ENCODE measurements at places on chromosomes 11 and 22. TPM values are rescaled to one million over a fixed set of nuclear protein-coding genes. Genes with fewer than 3 reads are reported as not detected.

GRCh38 chr11:79623375-79623774, 182.5 kb upstream of the TENM4 start:
- no peak for DNase-seq

GRCh38 chr11:116701876-116702275, 70.9 kb downstream of the BUD13 start:
- no peak for DNase-seq

- peak; percentile 24 for DNase-seq
Observed at GRCh38 chr22:38068641-38069371, 11.6 kb downstream of the PICK1 start.

- DNase-seq: no peak
Observed at GRCh38 chr11:120091121-120091520, 46.8 kb downstream of the TRIM29 start.

DNA sequence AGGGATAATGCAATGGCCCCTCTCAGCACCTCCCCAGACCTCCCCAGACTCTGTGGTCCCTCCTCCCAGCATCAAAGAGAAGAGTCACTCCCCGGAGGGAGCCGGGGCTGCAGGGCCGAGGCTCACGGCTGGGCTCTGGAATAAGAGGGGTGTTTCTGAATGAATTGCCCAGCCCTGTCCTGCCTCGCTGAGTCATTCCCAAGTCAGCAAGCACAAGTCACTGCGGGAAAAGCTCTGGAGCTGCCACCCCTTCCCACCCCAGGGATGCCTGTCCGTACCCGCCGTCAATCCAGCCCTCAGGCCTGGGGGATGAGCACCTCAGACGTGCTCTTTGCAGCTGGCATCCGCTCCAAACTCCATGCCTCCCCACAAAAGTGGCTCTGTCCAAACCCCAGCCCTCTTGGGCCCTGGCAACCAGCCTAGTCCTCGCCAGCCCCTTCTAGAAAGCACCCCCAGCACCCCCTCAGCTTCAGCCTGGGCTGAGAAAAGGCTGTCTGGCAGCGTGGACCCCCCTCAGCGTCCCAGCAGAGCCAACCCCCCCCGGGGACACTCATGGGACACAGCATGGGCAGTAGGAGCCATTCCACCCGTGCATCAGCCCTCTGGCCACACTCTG, 22.7 kb downstream of the CELSR1 start:
- no peak for DNase-seq

ZNF280B gene
- 0.19 TPM for polyA plus RNA-seq

Data from heart left ventricle (tissue), 16 donors.